ENCODE measurements at places on chromosomes 16 and 17.

DNA sequence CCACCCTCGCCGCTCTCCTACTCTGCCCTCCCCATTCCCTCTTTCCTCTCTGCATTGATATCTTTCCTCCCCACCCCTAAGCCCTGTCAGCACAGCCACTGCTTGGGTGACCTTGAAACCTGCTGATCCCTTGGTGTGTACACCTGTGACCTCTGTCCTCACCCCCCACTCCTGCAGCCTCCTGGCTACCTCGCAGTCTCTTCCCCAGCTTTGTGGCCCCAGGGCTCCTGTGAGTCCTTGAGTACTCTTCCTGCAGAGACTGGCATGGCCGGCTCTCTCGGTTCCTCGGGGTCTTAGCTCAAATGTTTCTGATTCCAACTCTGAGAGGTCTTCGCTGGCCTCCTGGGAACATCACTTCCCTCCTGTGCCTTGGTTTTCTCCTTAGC lies 31.7 kb downstream of the ADCY7 start:
- no peak for DNase-seq

DNA sequence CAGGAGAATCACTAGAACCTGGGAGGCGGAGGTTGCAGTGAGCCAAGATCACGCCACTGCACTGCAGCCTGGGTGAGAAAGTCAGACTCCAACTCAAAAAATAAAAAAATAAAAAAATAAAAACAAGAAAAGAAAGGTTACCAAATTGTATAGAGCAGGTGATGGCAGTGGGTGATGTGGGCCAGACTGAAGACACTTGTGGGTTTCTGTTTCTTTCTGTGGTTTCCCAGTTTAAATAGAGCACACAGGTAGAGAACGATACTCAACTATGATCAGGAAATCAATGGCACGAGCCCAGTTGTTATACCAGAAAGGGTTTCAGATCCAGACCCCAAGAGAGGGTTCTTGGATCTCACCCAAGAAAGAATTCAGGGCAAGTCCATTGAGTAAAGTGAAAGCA lies 32.6 kb downstream of the NUBP1 start:
- DNase-seq = no peak

DNA sequence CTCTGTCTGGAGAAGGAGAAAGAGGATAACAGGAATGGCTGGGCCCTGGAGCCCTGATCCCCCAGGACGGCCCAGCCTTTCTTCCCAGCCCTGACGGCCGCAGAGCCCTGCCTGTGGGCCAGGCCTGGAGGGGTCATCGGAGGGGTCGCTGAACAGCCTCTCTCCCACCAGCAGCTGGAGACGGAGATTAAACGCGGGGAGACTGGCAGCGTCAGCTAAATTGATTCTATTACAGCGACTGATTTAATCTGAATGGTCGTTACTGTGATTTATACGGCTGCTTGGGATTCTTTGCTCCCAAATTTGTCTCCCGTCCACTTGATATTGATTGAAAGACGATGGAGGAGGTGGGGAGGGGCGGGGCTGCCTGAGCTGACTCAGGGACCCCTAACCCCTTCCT lies 7.1 kb upstream of the CDH15 start:
- no peak for DNase-seq

- DNase-seq = no peak
Observed at GRCh38 chr17:58982626-58983025, 124.1 kb downstream of the TRIM37 start.

DNA sequence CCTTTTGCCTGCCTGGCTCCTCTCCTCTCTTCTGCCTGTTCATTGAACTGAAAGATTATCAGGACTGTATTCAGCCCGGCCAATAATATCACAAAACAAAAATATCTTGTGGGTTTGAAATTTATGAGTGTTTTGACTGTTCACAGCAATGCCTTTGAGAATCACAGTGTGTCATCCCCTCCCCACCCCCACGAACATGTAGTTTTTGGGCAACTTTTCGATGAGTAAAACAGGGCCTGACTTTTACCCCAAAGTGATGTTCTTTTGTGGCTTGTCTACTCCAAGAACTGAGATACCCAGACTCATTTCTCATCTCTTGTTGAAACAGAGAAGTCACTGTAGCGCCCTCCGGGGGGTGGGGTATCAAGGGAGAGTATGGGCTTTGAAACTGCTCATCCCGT lies 675.7 kb downstream of the WWOX start:
- no peak for DNase-seq

DNA sequence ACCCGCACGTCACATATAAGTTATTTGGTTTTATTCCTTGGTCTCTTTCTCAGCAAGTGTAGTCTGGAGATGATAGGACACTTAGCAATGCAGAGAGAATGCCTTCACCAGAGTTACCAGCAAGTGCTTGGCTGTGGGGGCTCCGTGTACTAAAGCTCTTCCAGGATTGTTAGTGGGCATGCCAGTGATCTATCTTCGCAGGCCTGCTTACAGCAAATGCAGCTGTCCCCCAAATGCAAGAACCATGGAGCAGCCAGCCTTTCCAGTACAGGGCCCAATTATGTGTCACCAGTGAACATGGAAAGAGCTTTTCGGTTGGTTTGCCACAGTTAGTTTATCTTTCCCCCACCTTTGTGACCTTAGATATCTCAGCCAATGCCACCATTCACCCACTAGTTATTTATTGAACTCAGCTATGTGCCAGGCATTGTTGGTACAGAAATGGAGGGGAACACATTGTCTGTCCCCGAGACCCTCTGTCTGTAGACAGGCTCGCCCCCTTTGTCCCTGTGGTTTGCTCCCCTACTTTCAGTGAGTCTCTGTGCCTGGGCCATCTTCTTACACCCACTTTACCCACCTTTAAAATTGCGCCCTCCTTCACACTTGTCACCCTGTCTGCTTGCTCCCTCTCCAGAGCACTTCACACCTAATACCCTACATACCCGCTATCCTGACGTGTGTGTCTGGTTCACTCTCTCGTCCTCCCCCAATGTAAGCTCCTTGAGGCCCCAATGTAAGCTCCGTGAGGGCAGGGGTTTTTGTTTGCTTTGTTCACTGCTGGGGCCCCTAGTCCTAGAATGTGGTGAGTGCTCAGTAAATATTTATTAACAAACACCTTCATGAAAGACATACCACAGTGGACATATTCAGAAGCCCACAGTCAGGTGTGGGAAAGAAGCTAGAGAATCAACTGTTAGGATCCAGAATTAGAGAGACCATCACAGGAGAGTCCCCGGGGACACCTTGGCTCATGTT lies 13.3 kb downstream of the USP10 start:
- no peak for DNase-seq

DNA sequence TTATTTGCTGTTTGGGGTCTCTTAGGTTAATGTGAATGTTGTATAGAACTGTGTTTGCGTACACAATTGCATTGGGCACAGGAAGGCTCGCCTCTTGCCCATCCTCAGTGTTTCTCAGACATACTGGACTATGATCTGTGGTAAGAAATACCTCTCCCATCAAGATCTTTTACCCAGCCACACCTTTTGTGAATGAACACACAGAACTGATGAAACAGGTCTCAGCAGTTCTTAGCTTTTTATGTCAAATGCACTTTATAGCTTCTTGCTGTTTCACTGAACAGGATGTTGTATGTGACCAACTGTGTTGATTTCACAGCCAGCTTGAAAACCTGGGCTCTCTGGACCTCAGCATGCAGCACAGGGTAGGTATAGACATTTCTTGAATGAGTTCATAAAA lies 31.5 kb downstream of the HAPSTR1 start:
- DNase-seq = no peak

DNA sequence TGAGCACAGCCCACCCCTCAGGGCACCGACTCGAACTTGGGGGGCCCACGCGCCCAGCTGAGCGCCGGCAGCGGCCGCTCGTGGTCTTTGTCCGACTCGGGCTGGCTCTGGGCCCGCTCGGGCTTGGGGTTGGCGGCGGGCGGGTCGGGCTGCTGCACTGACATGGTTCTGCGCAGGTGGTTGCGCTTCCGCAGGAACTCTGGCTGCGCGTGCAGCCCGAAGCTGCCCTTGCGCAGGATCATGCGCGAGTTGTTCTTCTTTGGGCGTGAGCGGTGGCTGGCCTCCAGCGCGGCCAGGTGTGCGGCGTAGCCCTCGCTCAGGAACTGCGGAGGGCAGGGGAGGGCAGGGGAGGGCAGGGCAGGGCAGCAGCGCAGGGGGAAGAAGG lies 11.1 kb downstream of the PIMREG start:
- DNase-seq = no peak

DNA sequence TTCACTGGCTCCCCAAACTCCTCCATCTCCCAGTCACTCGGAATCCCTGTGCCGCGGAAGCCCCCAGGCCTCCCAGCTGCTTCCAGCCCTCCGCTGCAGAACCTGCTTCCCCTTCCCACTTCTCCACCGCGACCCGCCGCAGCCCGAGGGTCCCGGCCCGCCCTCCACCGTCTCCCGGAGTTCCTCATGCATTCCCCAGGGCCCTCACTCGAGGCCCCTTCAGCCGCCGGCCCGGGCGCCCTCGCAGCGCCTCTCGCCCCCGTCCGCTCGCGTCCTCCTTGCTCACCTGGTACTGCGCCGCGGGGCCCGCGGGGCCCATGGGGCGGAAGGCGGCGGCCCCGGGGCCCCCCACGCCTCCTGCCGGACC lies 329 bp downstream of the SMARCD2 start:
- no peak for DNase-seq

DNA sequence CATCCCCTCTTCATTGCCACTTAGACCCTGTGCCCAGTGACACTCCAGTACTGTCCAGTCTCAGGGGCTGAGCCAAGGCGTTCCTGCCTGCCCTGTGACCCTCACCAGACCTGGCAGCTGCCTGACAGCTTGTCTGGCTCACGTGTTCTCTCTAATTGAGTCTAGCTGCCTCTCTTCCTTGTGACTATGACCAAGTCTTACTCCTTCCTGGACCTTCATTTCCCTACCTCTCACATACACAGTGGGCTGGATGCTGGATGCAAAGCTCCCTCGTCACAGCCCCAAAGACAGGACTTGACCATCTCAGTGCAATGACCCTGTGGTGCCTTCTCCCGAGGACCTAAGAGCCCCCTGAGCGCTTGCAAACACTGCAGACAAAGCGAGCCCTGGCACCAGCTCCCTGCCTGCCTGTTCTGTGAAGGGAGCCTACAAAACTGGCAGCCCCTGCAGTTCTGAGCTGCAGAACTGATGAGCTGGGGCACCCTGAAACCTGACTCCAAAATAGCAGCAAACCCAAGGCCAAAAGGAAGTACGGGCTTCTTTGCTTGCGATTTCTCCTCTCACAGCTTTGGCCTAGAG lies 1.7 kb downstream of the DEXI start:
- DNase-seq = no peak

- DNase-seq = no peak
Observed at GRCh38 chr17:80585890-80586845, 41.5 kb downstream of the RPTOR start.

- DNase-seq = no peak
Observed at GRCh38 chr16:86681031-86681756, 102.8 kb downstream of the FOXL1 start.

GRCh38 chr17:17132746-17133145 lies 73.4 kb downstream of the PLD6 start:
- DNase-seq = no peak

DNA sequence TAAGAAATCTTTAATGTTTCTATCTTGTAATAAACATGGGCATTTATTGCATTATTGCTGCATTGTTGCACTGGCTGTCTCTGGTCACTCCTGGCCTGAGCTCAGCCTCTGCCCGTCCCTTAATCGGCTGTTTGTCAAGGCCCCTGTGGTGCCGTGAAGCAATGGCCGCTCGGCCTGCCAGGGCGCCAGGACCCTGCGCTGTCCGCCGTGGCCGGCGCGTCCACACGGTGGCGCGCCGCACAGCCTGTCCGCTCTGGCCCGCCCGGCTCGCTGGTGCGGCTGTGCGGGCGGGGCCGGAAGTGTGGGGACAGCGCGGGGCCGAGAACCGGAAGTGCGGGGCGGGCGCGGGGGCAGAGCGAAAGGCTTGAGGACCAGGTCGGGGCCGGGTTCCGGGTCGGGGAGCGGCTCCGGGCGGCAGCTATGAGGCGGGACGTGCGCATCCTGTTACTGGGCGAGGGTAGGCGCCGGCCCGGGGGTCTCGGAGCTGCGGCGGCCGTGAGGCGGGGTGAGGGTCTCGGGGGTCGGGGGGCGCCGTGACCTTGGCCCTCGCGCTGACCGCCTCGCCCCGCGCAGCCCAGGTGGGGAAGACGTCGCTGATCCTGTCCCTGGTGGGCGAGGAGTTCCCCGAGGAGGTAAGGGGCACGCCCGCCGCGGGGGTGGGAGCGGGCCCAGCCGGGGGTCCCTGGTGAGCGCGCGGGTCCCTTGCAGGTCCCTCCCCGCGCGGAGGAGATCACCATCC lies at the start of gene RHOT2:
Gene RHOT2 (plus strand): TSS at position 353 of the 739 bp plus-strand sequence. CDS start 68 bp downstream, at position 421.
- DNase-seq = peak; percentile 83

GRCh38 chr16:50372611-50373344 lies 4.0 kb upstream of the BRD7 start:
- DNase-seq = no peak

- no peak for DNase-seq
Observed at GRCh38 chr17:29581583-29582253, 7.7 kb downstream of the GIT1 start.

GRCh38 chr17:57158795-57159194 lies 73.7 kb downstream of the AKAP1 start:
- no peak for DNase-seq

GRCh38 chr17:28958820-28959455 lies 7.6 kb upstream of the PHF12 start:
- no peak for DNase-seq

DNA sequence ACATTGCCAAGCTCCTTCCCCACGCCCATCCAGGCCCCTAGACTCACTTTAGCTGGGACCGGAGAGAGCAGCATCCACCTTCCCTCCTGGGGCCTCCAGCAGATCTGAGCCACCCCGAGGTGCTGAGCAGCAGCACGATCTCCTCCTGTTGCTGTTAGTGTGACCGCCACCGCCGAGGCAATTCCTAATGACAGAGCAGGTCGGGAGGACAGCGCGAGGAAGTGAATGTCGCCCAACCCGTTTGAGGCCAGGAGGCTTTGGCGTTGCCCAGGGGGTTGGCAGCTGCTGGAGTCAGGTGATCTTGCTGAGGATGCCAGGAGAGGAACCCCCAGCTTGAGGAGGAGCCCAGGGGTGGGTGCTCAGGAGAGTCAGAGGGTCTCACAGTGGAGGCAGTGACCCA lies at the start of gene RNF222:
Gene RNF222 (minus strand): TSS at position 192 of the 400 bp plus-strand sequence. CDS start 4,366 bp downstream, outside the sequence.
- DNase-seq = no peak

DNA sequence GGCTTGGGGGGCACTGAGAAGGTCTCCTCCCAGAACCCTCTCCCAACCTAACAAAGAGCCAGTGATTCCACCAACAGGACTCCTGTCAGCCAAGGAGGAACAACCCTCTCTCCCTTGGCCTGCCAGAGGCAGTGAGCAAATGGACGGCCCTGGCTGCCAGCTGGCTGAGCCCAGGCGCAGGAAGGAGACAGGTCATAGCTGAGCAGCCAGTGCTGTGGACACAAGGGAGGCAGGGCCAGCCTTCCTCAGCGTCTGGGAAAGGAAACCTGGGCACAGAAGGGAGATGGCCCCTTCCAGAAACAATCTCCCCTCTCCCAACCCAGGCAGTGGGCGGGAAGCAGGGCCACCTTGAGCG lies 2.1 kb downstream of the MPO start:
- DNase-seq = no peak

GRCh38 chr16:50458667-50459495 lies 89.3 kb upstream of the NKD1 start:
- DNase-seq = no peak

GRCh38 chr16:67227567-67227921 lies 614 bp downstream of the TMEM208 start:
- DNase-seq = no peak

Measured in NK-92 treated with Interleukin-12 subunit alpha and Interleukin-12 subunit beta, amount 100 ng/mL, for 24 hours (cell line).